ENCODE measurements at places on chromosomes 5 and 9.

DNA sequence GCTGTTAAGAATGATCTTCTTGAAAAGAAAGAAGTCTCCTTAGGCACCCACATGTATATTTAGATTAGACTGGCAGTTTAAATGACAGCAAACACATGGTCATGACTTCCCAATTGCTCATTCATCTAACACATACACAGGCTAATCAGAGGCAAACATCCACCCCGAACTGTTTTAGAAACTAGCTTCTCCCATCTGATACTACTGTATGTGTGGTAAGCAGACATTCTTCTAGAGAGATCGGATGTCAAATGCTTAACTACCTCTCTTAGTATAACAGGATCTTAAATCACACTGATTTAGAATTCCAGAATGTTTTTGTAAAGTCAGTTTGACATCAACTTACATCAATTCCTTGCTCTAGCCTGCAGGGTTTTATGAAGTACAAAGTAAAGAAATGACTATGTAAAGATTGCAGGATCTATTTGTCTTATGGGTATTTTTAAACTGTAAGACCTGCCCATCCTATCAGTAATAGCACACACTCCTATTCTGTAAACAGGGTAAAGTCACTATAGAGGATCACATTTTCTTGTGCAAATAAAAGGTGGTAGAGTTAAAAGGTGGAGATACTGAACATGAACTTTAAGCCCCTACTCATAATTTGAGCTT, 239.7 kb downstream of the MLLT3 start:
- DNase-seq = no peak

DNA sequence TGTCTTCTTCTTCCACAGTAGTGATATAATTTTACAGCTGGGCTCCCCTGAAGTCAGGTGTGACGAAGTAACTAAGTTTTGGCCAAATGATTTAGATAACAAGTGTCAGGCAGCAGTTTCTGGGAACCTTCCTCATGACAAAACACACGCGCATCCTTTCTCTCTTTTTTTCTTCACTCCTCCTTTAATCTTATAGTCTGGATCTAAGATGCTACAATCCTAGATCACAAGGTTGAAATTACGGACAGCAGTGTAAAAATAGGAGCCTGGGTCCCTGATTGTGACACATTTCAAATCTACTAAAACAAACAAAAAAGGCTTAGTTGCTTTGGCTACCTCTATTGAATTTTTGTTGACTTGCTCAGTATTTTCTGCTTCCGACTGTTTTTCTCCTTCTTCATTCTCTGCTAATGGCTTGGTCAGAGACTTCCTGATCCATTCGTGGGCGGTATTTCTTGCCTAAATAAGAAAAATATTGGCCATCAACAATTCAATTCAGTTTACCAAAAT, 36.1 kb downstream of the FAM114A2 start:
- DNase-seq = no peak

GRCh38 chr5:122392824-122393223, 80.8 kb downstream of the SNCAIP start:
- DNase-seq = no peak

DNA sequence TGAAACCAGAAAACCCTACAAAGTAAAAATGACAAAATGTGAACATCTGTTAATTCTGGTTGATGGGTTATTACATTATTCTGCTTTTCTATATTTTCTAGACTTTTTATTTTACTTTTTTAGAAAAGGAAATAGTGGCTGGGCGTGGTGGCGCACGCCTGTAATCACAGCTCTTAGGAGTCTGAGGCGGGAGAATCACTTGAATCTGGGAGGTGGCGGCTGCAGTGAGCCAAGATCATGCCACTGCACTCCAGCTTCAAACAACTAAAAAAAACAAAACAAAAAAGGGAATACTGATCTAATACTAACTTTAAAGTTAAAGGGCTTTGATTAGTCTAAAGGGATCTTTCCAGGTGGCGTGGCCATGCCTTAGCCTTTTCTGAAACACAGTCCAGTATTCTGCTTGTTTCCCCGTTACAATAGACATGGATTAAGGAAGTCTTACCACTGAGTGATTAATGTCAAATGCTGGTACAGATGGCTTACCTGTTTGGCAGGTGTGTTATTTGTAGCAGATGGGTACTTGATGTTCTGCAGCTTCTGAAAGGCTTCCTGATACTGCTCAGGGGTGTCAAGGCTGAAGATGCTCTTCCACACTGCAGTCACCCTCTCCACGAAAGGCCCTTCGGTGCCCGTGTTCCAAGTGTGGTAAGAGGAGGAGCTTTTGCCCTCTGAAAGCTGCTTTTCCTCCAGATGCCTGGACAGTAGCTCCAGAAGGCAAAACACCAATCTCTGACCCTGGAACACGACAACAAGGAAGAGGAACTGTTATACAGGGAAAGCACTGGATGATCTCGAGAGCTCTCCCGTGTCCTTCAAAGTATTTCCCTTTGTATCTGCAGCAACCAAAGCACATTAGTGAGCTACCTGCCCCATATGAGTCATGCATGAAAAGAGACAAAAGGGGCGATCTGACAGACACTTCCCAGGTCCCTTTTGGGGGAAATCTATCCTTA, 37.5 kb downstream of the CNOT8 start:
- no peak for DNase-seq

All from Panc1 (cell line).